ENCODE measurements at places on chromosomes 5 and 9. TPM values are rescaled to one million over a fixed set of nuclear protein-coding genes. Genes with fewer than 3 reads are reported as not detected.

GRCh38 chr9:113886026-113886369, 9.9 kb downstream of the ZNF618 start:
- H3K4me3 ChIP-seq, result peak overlapping the region; percentile 52
- H3K36me3 ChIP-seq, result no peaks in the 10 kb centered on the region
- H3K27me3 ChIP-seq, result no peaks in the 10 kb centered on the region
- peaks cover 3% of the 10 kb centered on the region for H3K4me1 ChIP-seq

GRCh38 chr5:174220417-174220816, 174.9 kb downstream of the NSG2 start:
- no peak overlapping the region for H3K27ac ChIP-seq
- no peak overlapping the region for H3K4me3 ChIP-seq
- no peaks in the 10 kb centered on the region for H3K36me3 ChIP-seq
- no peaks in the 10 kb centered on the region for H3K4me1 ChIP-seq
- no peaks in the 10 kb centered on the region for H3K27me3 ChIP-seq

DNA sequence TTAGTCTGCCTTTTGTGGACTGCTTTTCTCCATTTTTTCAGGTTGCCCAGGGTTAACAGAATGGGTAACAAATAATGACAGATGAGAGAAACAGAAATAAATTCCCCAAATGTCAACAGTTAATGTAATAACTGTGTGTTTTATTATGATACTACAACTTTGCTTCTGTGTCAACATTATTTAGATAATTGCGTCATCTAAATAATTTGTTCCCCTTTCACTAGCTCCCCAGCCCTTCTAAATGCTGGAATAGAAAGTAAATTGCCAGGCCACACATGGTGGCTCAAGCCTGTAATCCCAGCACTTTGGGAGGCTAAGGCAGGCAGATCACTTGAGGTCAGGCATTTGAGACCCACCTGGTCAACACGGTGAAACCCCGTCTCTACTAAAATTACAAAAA, 53.5 kb downstream of the RNF38 start:
- H3K27ac ChIP-seq, result no peak overlapping the region
- no peak overlapping the region for H3K4me3 ChIP-seq
- DNase-seq, result no peak
- peaks cover 20% of the 10 kb centered on the region for H3K36me3 ChIP-seq

DNA sequence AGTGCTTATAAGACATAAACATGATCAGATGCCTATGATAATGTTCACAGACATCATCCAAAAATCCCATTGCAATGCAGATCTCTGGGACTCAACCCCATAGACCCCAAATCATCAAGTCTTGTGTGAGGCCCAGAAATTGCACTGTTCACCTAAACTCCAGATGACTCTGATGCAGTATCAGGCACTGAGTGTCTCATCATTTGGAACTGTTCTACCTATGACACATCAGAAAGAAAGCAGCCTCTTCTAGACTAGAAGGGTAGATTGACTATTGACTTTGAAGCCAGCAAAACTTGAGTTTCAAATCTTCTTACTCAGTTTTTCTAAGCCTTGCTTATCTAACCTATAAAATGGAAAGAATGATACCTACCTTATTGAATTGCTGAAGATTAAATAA, 58.7 kb upstream of the PAPPA start:
- no peaks in the 10 kb centered on the region for H3K4me1 ChIP-seq
- no peak for DNase-seq
- H3K27me3 ChIP-seq, result no peaks in the 10 kb centered on the region
- H3K36me3 ChIP-seq, result no peaks in the 10 kb centered on the region

Gene SLC9A3
- total RNA-seq, result 2.4 TPM

Gene TTF1
- 10.9 TPM for total RNA-seq

DNA sequence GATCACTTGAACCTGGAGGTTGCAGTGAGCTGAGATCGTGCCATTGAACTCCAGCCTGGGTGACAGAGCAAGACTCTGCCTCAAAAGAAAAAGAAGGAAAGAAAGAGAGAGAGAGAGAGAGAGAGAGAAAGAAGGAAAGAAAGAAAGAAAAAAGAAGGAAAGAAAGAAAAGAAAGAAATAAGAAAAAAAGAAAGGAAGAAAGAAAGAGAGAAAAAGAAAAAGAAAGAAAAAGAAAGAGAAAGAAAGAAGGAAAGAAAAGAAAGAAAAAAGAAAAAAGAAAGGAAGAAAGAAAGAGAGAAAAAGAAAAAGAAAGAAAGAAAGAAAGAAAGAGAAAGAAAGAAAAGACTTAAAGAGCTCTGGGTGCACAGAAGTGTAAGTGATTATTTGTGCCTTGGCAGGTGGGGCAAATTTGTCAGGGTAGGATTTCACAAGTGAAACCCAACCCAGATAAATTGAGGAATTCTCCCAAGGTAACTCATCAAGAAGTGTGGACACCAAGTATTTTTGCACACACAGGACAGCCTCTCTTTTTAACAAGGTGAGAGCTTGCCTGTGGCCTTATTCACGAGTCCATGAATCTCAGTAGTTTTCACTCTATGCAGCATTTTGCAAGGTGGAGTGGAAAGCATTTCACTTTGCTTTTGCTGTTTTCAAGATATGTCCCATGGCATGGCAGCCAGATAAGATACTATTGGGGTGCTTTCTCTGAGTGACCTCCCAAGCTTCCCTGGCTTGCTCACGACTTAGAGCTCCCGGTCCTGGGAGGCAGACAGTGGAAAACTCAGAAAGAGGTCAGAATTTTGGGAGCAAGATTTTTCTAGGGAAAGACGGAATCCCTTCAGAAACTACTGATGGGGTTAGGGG, 57.8 kb downstream of the C9orf153 start:
- H3K4me1 ChIP-seq, result no peaks in the 10 kb centered on the region
- H3K27ac ChIP-seq, result no peak overlapping the region
- DNase-seq, result no peak
- no peaks in the 10 kb centered on the region for H3K36me3 ChIP-seq
- no peak overlapping the region for H3K4me3 ChIP-seq

Gene MEIKIN
- 0.74 TPM for total RNA-seq

- no peaks in the 10 kb centered on the region for H3K27me3 ChIP-seq
- DNase-seq, result no peak
These were observed 328.6 kb upstream of the NUDT12 start for GRCh38 chr5:103891151-103891550.

Gene BTNL9
- total RNA-seq, result not detected

- no peak for DNase-seq
- no peaks in the 10 kb centered on the region for H3K27me3 ChIP-seq
- H3K4me1 ChIP-seq, result no peaks in the 10 kb centered on the region
- no peak overlapping the region for H3K4me3 ChIP-seq
These were observed 27.7 kb downstream of the ZNF131 start for GRCh38 chr5:43148417-43148816.

Gene IL5
- total RNA-seq, result 1.6 TPM

GRCh38 chr9:69180670-69181069, 6.6 kb downstream of the TJP2 start:
- no peaks in the 10 kb centered on the region for H3K36me3 ChIP-seq
- DNase-seq, result no peak
- no peak overlapping the region for H3K27ac ChIP-seq
- no peaks in the 10 kb centered on the region for H3K27me3 ChIP-seq
- no peak overlapping the region for H3K4me3 ChIP-seq
- H3K4me1 ChIP-seq, result no peaks in the 10 kb centered on the region

Gene REEP5
- total RNA-seq, result 28.4 TPM

Gene PRRC1
- total RNA-seq, result 56.6 TPM
